Activated T-cell treated with anti-CD3 and anti-CD28 coated beads, Interleukin-2, amount 50 U/mL, for 24 hours (primary cell): ENCODE measurements at places on chromosomes 2 and 18.

DNA sequence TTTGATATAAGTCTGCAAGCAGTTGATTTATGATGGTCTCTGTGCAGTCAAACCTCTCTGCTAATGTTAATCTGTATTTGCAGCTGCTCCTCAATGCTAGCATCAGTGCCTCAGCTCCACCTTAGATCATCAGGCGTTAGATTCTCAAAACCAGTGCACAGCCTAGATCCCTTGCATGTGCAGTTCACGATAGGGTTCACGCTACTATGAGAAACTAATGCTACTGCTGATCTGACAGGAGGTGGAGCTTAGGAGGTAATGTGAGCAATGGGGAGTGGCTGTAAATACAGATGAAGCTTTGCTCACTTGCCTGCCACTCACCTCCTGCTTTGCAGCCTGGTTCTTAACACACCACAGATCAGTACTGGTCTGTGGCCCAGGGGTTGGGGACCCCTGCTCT is 18.4 kb downstream of the RBKS start:
- no peak for DNase-seq

DNA sequence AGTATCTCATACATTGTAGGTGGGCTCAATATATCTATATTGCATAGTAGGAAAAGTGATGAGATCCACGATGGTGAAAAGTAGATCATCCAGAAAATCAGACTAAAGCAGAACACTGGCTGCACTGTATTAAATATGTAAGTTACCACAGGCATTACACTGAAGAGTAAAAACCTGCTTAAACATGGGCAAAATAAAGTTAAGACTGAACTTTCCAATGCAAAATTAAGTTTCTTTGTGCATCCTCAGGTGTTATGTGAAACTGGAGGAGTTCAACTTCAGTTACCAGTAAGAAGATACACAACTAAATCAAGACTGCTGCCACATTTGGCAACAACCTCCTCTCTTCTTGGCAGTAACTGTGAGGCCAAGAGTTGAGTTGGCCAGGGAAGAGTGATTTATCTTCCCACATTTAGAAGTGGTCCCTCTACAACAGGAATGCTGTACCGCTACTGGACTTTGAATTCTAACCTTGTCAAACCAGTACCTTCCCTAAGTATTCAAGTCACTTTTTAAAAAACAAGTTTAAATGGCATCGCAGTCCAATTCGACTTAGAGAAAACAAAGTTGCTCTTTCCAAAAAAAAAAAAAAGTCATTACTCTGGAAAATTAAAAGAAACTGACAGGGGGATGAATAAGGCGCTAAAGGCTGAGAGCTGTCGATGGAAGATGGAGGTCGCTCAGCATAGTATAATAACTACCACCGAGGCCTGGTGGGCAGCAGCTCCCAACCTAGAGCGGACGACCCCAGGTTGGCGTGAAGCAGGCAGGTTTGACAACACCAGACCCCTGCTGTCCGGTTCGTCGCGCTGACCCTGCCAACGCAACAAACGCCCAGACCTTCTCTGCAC is 1.1 kb downstream of the MAP4K3 start:
- no peak for DNase-seq

DNA sequence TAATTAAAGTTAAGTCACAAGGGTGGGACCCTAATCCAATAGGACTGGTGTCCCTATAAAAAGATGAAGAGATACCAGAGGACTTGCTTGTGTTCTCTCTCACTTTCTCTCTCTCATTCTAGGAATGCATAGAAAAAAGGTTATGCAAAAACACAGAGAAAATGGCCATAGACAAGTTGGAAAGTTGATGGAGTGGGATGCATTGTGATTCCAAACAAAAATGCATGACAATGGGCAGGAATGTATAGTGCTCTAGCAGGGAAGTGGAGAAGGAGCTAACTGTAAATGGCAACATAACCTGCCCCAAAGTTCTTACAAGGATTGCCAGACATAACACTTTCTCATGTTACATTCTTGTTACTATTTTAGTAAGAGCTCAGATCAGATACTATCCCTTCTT is 301.6 kb upstream of the LRATD1 start:
- DNase-seq, result no peak

GRCh38 chr2:213152888-213153287 is 1.5 kb upstream of the IKZF2 start:
- no peak for DNase-seq

- no peak for DNase-seq
Observed at GRCh38 chr2:229980431-229981184, 58.3 kb downstream of the FBXO36 start.

DNA sequence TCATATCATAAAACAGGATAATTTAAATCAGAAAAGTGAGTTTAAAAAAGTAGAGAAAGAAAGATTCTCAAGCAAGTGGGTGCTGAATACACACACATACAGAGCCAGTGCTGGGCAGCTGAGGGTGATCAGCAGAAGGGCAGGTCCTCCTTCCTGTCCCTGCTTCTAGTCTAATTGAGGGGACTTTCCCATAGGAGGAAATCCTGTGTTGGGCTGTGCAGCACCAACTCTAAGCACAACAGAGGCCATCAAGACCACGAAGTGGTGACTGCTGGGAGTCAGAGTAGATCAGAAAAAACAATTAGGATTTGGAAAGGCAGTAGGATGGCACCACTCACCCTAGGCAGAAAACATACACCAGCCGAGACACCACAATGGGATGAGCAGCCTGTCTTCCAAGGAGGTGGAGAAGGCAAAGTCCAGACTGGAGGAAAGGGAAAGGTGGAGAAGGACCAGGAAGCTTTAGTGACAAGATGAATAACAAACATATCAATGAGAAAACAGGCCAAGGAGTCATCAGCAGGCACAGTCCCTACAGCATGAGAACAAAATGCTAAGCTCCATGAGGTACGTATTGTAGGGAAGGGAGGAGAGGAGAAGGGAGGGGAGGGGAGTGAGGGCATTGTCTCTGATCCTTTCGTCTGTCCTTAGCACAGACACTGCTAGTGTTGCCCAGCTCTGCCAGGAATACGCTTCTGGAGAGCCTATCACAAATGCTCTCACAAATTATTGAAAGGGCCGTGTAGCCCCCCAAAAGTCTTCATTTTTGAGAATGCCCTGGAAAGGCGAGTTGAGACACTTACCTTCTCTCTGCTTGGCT is 16.7 kb upstream of the MSGN1 start:
- no peak for DNase-seq

- DNase-seq, result no peak
Observed at GRCh38 chr18:47790036-47790435, 140.4 kb downstream of the SMAD2 start.

DNA sequence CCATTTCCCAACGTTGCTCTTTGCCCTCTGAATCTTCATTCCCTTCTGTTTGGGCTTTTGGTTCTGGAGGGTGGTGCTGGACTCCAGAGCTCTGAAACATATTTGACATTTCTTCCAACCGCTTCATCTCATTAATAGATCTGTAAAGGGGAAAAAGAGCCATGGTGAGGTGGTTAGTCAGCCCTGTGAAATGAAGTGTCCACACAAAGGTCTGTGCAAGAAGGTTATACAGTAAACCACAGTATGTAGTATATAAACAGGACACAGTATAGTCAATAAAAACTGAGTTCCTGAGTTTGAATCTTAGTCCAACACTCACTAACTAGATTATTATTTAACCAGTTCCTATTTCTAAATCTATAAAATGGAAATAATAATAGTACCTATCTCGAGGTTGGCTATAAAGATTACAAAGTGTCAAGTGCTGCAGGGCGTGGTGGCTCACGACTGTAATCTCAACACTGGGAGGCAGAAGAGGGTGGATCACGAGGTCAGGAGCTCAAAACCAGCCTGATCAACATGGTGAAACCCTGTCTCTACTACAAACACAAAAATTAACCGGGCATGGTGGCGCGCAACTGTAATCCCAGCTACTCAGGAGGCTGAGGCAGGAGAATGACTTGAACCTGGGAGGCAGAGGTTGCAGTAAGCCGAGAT is 13.1 kb downstream of the STARD7 start:
- no peak for DNase-seq

- DNase-seq, result no peak
Observed at GRCh38 chr2:60976875-60977561, 40.5 kb upstream of the PEX13 start.

GRCh38 chr2:62340994-62341484 is 145.1 kb downstream of the B3GNT2 start:
- no peak for DNase-seq

GRCh38 chr18:9137168-9138066 is 836 bp downstream of the ANKRD12 start:
- DNase-seq, result peak; percentile 81

- DNase-seq, result no peak
Observed at GRCh38 chr18:73793386-73793785, 354.2 kb downstream of the FBXO15 start.

DNA sequence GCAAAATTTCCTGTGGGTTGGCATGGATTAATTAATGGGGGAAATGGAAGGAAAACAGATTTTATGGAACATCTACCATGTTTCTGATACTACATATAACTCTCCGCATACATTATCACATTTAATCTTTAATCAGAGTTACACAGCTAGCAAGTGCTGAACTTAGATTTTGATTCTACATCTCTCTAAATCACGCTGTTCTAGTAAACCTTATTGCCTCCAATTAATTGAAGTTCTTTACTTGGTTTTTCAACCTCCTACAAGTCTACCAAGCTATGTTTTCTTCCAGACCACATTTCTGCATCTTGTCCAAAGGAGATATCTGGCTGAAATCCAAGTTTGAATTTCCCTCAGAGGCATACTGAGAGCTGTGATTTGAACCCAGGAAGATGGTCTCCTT is 125.8 kb upstream of the GAREM1 start:
- DNase-seq, result no peak

DNA sequence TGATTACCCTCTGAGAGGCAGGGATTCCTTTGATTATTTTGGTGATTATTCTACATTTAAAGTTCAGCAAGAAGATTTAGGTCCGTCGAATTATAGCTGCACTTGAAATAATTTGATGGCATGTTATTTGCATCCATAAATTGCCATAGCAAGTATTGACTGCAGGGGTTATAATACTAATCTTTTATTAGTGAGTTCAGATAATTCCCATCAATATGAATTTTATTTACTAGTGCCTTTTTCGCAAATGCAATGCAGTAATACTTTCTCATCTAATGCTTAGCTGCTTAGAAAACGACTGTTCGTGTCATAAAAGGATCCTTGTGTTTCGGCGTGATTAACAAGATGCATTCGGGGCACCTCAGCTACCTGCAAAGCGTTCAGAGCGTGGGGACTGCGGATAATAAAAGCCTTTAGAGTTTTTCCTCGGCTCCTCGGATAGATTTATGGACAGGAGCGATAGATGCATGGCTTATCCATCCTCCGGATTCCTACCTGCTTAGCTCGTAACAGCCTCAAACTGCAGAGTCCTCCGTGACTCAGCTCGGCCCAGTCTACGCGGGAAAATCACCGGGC is 2.5 kb upstream of the GBX2 start:
- DNase-seq, result no peak

GRCh38 chr2:85401844-85402243 is 8.3 kb downstream of the CAPG start:
- DNase-seq, result no peak

GRCh38 chr2:207408086-207408794 is 121.5 kb upstream of the CREB1 start:
- no peak for DNase-seq

DNA sequence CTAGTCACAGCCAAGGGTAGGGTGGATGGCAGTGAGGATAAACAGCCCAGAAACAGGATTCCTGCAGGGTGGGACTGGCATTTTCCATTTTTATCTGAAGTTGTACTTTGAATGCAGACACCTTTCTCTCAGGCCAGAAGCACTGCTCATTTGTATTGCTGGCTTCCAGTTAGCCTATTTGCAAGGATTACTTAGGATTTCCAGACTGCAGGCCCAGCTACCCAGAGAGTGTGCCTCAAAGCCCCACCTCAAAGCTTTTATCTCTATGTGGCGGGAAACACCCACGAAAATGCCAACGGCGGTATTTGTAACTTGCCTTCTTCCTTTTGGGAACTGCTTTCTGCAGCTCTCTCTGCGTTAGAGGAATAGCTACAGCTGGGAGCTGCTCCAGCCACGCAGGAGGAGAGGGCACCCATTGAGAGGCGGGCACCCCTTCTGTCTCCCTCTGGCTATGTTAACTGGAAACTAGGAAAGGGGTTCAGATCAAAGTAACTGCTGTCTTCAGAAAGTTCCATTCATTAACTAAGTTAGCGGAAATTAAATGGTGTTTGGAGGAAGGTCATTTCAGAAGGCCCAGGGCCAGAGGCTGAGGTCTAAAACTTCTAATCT is 144.9 kb downstream of the TGIF1 start:
- peak; percentile 55 for DNase-seq

DNA sequence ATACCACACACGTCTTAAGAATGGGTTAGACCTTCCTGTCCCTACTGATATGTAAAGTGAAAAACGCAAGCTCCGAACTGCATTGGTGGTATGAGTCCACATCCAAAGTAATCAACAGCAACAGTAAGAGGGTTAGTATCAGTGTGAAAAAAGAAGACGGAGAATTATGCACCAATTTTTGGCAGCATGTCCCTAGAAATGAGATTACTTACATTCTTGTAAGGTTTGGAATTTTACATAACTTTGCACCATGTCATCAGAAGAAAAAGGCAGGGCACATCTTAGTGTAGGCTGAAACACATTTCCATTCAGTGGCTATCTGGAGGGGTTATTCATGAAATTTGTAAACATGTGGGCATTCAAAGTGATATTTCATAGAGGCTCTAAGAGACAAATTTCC is 88.2 kb downstream of the LONRF2 start:
- no peak for DNase-seq

GRCh38 chr2:120885749-120886148 is 150.1 kb downstream of the GLI2 start:
- DNase-seq, result no peak

GRCh38 chr2:149059822-149060221 is 21.3 kb downstream of the LYPD6B start:
- DNase-seq, result no peak

DNA sequence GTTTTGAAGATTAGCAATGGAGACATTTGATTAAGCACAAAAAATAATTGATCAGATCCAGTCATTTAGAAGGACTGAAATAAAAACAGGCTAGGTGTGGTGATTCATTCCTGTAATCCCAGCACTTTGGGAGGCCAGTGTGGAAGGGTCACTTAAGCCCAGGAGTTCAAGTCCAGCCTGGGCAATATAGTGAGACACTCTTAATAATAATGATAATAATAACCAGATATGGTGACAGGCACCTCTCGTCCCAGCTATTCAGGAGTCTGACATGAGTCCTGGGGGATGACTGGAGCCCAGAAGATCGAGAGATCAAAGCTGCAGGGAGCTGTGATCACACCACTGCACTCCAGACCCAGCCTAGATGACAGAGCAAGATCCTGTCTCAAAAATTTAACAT is 3.5 kb upstream of the FN1 start:
- no peak for DNase-seq

DNA sequence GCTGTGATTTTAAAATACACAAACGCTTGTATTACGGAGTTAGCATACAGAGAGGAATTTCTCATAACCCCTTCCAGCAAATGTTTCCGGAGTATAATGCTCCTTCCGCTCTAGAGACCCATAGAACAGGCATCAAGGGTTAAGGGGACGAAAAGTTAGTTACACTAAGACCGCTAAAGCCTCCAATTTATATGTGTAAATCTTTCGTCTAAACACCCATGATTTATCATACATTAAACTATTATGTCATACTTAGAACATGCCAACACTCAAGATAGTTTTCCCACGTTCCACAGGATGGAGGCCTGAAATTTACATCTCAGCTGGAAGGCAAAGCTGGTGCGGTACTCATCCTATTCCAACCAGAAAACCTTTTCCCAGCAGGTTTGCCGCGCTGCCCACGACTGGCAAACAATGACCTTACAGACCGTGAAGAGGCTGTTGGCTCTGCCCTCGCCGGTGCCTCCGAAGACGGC is 650 bp downstream of the ORMDL1 start:
- no peak for DNase-seq
